ENCODE measurements at places on chromosomes 5 and 9. TPM values are rescaled to one million over a fixed set of nuclear protein-coding genes. Genes with fewer than 3 reads are reported as not detected.
A peak's percentile ranks its signal among the peaks of the same experiment; 100 is the strongest.

CARD9 gene
- total RNA-seq: 3.1 TPM

FIBCD1 gene
- not detected for total RNA-seq

GRCh38 chr9:91843093-91843492 lies 106.9 kb downstream of the ROR2 start:
- peaks cover 27% of the 10 kb centered on the region for H3K4me1 ChIP-seq
- no peak overlapping the region for H3K4me3 ChIP-seq
- H3K27ac ChIP-seq: no peak overlapping the region

DNA sequence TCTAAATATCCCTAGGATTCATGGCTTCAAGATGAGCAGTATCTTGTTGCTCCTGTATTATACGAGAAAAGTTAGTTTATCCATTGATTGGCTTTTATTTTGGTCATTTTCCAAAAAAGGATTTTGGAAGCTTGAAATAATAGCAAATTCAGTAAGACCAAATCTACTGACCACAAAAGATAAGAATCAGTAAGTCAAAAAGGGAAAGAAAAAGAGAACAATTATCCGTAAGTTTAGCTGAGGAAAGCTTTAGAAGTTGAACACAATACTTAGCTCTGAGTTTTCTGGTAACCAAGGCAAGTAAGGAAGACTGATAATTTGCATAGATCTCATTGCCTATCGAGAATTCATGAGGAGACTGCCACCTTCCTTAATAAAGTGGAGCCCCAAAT lies 9.1 kb downstream of the TGFBR1 start:
- no peak for DNase-seq
- H3K4me3 ChIP-seq: no peak overlapping the region
- peak overlapping the region; percentile 44 for H3K27ac ChIP-seq
- H3K36me3 ChIP-seq: no peaks in the 10 kb centered on the region
- H3K27me3 ChIP-seq: no peaks in the 10 kb centered on the region

- H3K4me1 ChIP-seq: peaks cover 20% of the 10 kb centered on the region
- no peaks in the 10 kb centered on the region for H3K36me3 ChIP-seq
- no peak overlapping the region for H3K4me3 ChIP-seq
- no peak overlapping the region for H3K27ac ChIP-seq
- no peaks in the 10 kb centered on the region for H3K27me3 ChIP-seq
Measured at GRCh38 chr5:9441610-9442009, 104.3 kb downstream of the SEMA5A start.

- H3K27ac ChIP-seq: no peak overlapping the region
- H3K4me3 ChIP-seq: no peak overlapping the region
- H3K4me1 ChIP-seq: peaks cover 7% of the 10 kb centered on the region
- DNase-seq: no peak
Measured at GRCh38 chr9:113548221-113549041, 84.9 kb downstream of the RGS3 start.

STC2 gene
- total RNA-seq: 0.90 TPM

DNA sequence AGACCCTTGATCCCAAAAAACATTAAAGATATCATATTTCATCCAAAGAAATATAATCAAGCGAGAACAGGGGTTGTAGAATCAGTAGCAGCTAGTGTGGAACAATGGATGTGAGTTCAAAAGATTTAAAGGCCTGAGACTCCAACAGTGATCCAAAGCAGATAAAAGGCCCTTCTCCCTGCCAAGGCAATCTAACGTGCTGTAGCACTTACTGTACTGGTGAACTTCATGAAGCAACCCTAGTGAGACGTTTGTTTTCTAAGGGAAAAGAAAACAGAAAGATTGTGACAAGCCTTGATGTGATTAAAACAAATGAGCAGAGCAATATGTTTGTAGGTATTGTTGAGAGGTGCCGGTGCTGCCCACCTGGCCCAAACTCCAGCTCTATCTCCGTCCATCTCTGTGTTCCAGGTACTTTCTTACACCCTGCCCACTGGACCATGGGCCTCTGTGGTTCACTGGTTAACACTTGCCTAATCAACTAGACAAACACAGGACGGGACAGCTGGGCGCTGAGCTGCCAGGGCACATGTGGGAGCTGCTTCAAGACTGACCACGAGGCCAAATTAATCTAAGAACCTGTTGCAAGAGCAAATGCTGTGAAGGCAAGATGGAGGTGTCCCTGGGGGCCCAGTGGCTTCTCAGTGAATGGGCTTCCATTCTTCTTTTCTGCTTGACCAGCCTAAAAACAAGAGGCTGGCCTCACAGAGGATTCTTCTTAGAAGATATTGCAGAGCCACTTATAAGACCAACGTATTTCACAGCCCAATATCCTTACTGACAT lies 265.5 kb downstream of the CWC27 start:
- H3K36me3 ChIP-seq: no peaks in the 10 kb centered on the region
- H3K27ac ChIP-seq: no peak overlapping the region
- DNase-seq: no peak
- no peak overlapping the region for H3K4me3 ChIP-seq

NANS gene
- 50.9 TPM for total RNA-seq

DNA sequence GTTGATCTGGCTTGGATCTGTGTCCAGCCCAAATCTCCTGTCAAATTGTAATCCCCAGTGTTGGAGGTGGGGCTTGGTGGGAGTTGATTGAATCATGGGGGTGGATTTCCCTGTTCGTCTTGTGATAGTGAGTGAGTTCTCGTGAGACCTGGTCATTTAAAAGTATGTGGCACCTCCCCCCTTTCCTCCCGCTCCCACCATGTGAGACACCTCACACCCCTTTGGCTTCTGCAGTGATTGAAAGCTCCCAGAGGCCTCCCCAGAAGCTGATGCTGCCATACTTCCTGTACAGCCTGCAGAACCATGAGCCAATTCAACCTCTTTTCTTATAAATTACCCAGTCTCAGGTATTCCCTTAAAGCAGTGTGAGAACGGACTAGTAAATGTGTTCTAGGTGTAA lies 117.3 kb upstream of the PTCH1 start:
- no peak overlapping the region for H3K27ac ChIP-seq
- no peak overlapping the region for H3K4me3 ChIP-seq
- H3K27me3 ChIP-seq: no peaks in the 10 kb centered on the region
- no peaks in the 10 kb centered on the region for H3K36me3 ChIP-seq
- DNase-seq: no peak

DNA sequence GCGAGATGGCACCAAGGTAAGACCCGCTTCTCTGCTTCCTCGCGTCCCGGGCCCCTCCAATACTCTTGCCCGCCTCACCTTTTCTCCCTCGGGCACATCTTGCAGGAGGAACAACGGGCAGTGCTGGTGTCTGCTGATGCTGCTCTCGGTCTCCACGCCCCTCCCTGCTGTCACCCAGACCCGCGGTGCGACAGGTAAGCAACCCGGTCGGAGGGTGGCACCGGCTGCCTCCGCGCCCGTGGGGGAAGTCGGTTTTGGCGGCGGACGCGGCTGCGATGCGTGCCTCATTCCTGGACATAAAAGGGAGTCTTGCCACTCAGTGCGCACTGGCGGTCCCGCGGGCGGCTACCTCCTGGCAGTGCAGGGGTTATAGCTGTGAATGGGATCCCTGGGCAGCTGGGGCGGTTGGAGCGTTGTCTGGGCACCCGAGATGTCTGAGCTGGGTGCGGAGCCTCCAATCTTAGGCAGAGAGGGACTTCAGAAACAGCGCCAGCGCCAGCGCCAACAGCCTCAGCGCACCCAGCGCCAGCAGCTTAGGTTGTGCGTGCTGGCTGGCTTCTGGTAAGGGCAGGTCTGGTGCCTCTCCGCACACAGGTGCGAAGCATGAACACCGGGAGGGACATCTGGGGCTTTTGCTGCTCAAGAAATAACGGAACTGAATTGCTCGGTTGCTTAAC lies 488 bp downstream of the COL15A1 start:
- DNase-seq: no peak
- H3K27me3 ChIP-seq: no peaks in the 10 kb centered on the region

DNA sequence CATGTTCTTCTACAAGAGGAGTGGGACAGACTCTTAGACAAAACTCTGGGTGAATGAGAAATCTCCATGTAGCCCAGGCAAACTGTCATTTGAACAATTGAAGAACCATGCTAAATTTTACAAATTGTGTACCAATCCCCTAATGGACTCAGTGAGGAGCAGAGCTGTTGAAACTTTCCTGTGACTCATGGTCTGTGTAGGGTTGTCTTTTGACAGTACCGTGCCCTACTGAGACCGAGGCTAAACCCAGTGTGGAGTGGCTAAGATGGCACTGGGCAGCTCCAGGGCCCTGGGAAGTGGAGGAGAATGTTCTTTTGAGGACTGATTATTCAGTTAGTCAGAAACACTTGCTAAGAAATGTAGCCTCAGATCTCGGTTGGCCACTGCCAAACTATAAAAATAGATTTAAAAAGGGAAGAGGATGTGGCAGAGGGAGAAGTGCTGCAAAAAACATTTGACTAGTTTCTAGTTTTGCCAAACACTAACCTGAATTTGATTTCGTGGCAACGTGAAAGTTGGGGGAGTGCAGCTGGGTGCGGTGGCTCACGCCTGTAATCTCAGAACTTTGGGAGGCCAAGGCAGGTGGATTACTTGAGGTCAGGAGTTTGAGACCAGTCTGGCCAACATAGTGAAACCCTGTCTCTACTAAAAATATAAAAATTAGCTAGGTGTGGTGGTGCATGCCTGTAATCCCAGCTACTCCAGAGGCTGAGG lies 24.7 kb downstream of the POU4F3 start:
- DNase-seq: no peak
- no peak overlapping the region for H3K27ac ChIP-seq
- no peak overlapping the region for H3K4me3 ChIP-seq

DNA sequence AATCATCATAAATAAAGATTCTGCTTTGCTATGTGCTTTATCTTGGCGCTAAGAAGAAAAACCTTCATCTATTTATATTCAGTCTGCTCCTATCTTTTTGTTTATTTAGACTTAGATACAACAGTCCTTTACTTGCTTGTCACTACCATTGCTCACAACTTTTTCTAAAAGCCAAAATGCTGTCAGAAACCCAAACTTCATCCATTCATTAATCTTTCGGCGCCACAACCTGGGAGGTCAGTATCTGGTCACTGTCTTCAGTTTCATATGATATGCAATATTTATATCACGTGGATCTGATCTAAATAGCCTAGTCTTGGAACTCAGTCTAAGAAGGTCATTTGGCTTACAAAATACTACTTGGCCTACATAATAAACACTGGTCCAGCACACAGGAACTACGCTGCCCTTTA lies 159.3 kb upstream of the TARS1 start:
- H3K36me3 ChIP-seq: no peaks in the 10 kb centered on the region
- DNase-seq: no peak
- H3K27me3 ChIP-seq: no peaks in the 10 kb centered on the region
- H3K4me1 ChIP-seq: no peaks in the 10 kb centered on the region

DNA sequence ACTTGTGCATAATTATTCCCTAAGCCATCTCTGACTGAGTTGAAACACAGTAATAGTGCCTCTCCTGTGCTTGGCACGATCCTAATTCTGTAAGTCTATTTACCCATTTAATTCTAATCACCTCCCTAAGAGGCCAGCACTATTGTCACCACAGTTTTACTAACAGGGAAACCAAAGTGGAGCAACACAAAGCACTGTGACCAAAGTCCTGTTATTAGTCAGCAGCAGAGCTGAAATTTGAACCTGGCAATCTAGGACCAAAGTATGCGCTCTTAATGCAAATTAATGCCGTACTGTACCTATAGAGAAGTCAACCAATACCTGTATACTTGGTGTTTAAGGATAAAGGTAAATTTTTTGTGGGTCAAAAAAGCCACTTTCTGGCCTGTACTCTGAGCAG lies 77.1 kb upstream of the CNTLN start:
- no peak overlapping the region for H3K27ac ChIP-seq
- no peak for DNase-seq
- H3K4me3 ChIP-seq: no peak overlapping the region
- no peaks in the 10 kb centered on the region for H3K4me1 ChIP-seq
- H3K36me3 ChIP-seq: no peaks in the 10 kb centered on the region

DNA sequence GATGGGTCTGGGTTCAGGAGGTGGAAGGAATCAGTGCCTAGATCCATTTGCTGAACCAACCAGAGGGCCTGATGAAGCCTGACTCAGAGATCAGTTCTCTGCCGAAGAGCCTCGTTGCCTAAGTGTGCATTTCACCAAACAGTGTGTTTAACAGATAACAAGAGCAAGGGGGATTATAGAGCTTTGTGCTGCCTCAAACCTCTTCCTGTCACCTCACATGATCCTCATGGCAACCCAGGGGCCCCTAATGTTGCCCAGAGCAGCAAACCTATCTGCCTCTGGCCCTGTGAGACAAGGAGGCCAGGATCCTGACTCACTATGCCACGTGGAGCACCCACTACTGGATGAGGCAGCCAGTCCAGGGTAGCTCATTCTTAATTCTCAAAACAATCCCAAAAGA lies 66.3 kb upstream of the EPB41L4B start:
- H3K4me1 ChIP-seq: no peaks in the 10 kb centered on the region
- H3K4me3 ChIP-seq: no peak overlapping the region
- no peak for DNase-seq
- no peak overlapping the region for H3K27ac ChIP-seq
- no peaks in the 10 kb centered on the region for H3K27me3 ChIP-seq

DNA sequence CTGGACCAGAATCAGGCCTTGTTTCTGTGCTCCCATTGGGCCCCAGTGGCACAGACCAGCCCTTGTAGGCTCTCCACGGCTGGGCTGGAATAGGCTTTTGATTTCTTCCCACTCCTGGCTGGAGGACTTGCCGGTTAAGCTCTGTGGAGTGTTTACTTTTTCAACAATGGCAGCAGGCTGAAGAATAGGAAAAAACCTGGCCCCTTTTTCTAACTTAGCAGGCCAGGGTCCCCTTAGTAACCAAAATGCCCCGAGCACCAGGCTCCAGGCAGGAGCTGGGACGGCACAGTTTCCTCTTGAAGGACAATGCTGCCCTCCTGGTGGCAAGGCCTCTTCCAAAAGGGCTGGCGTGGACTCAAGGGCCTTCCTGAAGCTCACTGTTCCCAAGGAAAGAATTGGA lies 230.3 kb downstream of the CRB2 start:
- no peaks in the 10 kb centered on the region for H3K27me3 ChIP-seq
- H3K27ac ChIP-seq: no peak overlapping the region
- DNase-seq: no peak
- H3K36me3 ChIP-seq: peaks cover 2% of the 10 kb centered on the region
- H3K4me3 ChIP-seq: no peak overlapping the region
- no peaks in the 10 kb centered on the region for H3K4me1 ChIP-seq

CRHBP gene
- total RNA-seq: not detected

BHMT2 gene
- 56.5 TPM for total RNA-seq

GRCh38 chr5:31678180-31678579 lies 39.2 kb downstream of the PDZD2 start:
- DNase-seq: no peak
- no peaks in the 10 kb centered on the region for H3K36me3 ChIP-seq
- H3K4me3 ChIP-seq: no peak overlapping the region
- H3K27ac ChIP-seq: no peak overlapping the region

GRCh38 chr5:56305001-56305950 lies 72.1 kb upstream of the ANKRD55 start:
- H3K36me3 ChIP-seq: no peaks in the 10 kb centered on the region
- H3K4me3 ChIP-seq: no peak overlapping the region
- no peaks in the 10 kb centered on the region for H3K27me3 ChIP-seq
- H3K27ac ChIP-seq: no peak overlapping the region
- no peak for DNase-seq
- H3K4me1 ChIP-seq: no peaks in the 10 kb centered on the region

LCN10 gene
- 7.6 TPM for total RNA-seq

GRCh38 chr9:129497005-129497812 lies 123.7 kb downstream of the C9orf50 start:
- no peaks in the 10 kb centered on the region for H3K4me1 ChIP-seq
- H3K4me3 ChIP-seq: peak overlapping the region; percentile 71
- H3K27me3 ChIP-seq: no peaks in the 10 kb centered on the region

EMB gene
- total RNA-seq: 6.3 TPM

All from tibial nerve (tissue), 4 donors.